ENCODE measurements at places on chromosomes 1 and 21.

DNA sequence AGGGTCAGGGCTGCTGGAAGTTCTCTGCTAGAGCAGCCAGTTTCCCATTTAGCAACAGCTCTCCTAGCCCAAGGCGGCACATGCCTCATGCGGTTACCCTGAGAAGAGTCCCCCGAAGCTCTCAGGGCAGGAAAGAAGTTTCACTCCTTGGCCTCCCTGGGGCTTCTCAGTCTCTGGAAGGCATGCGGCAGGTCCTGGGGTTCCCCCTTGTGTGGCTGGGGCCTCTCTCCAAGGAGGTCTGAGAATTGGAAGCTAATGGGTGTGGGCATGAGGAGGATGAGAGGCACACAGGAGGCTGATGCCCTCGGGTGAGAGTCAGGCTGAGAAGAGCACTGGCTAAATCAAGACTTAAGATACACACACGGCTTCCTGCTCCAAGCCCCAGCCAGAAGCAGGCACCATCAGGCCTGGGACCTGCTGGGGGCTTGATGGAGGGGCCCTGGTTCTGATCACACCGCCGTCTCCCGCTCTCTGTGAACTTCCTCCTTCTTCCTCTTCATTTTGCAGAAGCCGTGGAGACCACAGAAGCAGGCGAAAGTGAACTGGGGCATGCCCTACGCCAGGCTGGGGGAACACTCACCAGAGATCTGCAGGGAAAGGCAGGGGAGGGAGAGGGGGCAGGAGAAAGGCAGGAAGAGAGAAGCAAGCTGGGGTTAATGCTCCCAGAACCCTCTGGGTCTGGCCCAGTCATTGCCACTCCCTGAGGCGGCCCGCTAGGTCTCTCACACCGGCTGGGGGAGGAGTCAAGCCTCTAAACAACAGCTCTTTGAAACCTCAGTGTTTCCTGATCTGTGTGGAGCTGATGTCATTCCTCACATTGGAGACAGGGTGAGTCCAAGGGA lies 15.1 kb downstream of the BLACAT1 start:
- peak; percentile 72 for DNase-seq

DNA sequence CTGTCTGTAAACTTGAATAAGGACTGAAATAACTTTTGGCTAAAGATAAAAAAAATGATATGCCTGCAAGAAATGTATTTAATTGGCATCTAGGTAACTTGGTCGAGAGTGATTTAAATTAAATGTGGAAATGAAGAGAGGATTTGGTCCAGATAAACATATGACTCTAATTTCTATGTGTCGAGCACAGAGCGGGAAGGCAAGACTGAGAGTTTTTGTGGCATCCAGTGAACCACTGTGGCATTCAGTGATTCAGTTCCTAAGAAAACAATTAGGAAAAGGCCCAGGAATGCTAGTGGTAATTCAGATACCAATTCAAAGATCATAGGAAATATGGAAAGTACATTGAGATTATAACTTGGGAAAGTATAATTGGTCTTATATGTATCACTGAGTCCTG lies 39.6 kb downstream of the PDE4B start:
- DNase-seq: no peak

GRCh38 chr1:54204199-54204598 lies 4.2 kb downstream of the MRPL37 start:
- no peak for DNase-seq

DNA sequence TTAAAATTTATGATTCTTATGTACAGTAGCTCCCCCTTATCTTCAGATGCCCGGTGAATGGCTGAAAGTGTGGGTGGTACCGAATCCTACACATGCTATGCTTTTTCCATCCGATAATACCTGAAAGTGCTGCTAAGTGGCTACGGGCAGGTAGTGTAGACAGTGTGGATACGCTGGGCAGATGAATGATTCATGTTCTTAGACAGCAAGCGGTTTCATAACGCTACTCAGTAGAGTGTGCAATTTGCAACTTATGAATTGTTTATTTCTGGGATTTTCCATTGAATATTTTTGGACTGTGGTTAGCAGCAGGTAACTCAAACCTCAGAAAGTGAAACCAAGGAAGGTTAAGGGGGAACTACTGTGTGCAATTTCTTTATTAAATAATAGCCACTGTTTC lies 7.5 kb downstream of the PCP4 start:
- no peak for DNase-seq

DNA sequence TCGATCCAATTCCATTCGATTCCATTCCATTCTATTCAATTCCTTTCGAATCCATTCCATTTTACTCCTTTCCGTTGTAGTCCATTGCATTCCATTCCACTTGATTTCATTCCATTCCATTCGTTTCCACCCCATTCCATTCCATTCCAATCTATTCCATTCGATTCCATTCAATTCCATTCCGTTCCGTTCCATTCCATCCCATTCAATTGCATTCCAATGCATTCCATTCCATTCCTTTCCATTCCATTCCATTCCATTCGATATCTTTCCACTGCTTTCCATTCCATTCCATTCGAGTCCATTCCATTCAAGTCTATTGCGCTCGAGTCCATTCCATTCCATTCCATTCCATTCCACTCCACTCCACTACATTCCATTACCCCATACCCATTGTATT lies 2568.7 kb upstream of the TPTE start:
- no peak for DNase-seq

GRCh38 chr1:85388416-85388815 lies 76.5 kb downstream of the DDAH1 start:
- no peak for DNase-seq

- DNase-seq: no peak
Measured at GRCh38 chr1:49102752-49103151, 326.1 kb upstream of the BEND5 start.

- DNase-seq: no peak
Measured at GRCh38 chr1:156089704-156090103, 7.4 kb upstream of the MEX3A start.

GRCh38 chr1:2210084-2210653 lies 15.6 kb upstream of the FAAP20 start:
- no peak for DNase-seq

- no peak for DNase-seq
Measured at GRCh38 chr1:225914947-225915346, 9.1 kb downstream of the PYCR2 start.

GRCh38 chr1:92922356-92923035 lies 38.8 kb downstream of the DIPK1A start:
- DNase-seq: no peak

DNA sequence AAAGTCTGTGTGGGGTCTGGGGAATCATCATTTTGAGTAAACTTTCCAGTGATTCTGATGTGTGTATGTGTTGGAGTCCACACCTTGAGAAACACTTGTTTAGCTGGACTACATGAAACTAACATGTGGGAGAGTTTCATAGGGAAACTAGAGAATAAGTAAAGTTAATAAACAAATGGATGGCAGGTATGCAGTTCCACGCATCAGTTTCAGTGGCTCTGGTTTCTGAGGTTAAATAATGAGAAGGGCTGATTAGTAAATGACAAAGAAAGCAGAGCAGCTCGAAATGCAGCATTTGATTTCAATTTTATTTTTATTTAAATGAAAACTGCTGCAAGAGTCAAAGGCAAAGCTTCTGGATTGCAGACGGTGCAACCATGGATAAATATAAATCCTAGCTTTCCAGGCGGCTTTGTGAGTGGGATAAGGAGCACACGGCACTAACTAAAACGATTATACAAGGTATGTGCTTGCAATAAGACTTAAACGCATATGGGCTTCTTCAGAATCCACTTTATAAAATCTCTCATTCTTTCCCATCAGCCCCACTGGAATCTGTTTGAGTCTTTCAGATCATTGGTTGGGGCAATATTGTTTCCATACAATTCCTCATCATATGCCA lies 310.7 kb downstream of the PLPP3 start:
- DNase-seq: no peak
